ENCODE measurements at places on chromosomes 7 and 10.

- peaks cover 6% of the 10 kb centered on the region for H3K36me3 ChIP-seq
- peaks cover 78% of the 10 kb centered on the region for H3K4me1 ChIP-seq
- peak; percentile 91 for DNase-seq
- peak overlapping the region; percentile 44 for H3K4me3 ChIP-seq
- H3K27me3 ChIP-seq: no peaks in the 10 kb centered on the region
- H3K27ac ChIP-seq: peak overlapping the region; percentile 90
Measured at GRCh38 chr10:119658274-119658673, 7.1 kb downstream of the BAG3 start.

- H3K4me3 ChIP-seq: no peak overlapping the region
- no peak for DNase-seq
- peaks cover 22% of the 10 kb centered on the region for H3K4me1 ChIP-seq
- H3K27ac ChIP-seq: no peak overlapping the region
Measured at GRCh38 chr7:106177300-106177690, 65.2 kb upstream of the SYPL1 start.

- H3K4me3 ChIP-seq: peak overlapping the region; percentile 89
- peaks cover 24% of the 10 kb centered on the region for H3K4me1 ChIP-seq
- H3K27ac ChIP-seq: no peak overlapping the region
- no peak for DNase-seq
Measured at GRCh38 chr7:138979226-138979979, 1.8 kb downstream of the KIAA1549 start.

DNA sequence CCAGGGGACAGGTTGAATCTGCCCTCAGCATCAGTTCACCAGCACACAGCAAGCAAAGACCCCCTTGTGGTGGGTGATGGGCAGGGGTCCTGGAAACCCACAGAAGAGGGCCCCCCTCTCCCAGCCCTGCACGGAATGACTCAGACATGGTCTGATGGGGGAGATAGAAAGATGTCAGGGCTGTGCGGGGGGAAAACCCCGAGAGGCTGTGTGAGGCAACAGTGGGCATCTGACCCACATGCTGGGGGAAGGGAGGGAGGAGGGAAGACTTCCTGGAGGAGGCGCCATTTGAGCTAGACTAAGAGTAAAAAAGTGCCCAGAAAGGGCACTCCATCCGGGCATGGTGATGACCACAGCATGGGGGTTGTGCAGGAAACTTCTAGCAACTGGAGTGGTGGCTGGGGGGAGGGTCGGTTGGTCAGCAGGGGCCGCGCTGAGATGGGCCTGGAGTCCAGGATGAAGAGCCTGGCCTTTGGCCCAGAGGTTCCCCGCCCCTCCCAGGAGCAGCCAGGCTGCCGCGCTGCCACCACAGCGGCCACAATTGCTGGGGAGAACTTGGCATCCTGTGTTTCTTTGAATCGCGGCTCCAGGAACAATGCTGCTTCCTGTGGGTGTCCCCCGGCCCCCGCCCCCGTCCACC is 2.5 kb downstream of the LFNG start:
- H3K4me1 ChIP-seq: peaks cover 66% of the 10 kb centered on the region
- H3K36me3 ChIP-seq: peaks cover 4% of the 10 kb centered on the region
- no peaks in the 10 kb centered on the region for H3K27me3 ChIP-seq
- no peak overlapping the region for H3K27ac ChIP-seq
- no peak for DNase-seq
- H3K4me3 ChIP-seq: peak overlapping the region; percentile 69

DNA sequence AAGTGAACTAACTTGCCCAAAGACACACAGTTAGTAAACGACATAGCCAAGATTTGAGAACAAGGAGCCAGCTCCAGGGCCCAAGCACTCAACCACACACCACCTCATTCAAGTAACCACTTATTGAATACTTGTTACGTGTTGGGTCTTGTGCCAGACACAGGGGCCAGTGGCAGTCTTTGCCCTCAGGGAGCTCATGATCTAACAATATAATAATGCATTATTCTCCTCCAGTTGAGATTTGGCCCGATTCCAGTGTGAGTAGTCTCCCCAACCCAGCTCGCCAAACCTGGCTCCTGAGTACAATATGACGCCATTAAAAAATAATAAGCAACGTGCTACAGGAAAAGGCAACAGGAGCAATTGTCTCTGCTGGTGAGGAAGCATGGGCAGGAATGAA is 14.4 kb upstream of the STK17A start:
- H3K27me3 ChIP-seq: peaks cover 7% of the 10 kb centered on the region
- peaks cover 6% of the 10 kb centered on the region for H3K4me1 ChIP-seq
- DNase-seq: no peak
- no peaks in the 10 kb centered on the region for H3K36me3 ChIP-seq
- no peak overlapping the region for H3K4me3 ChIP-seq
